Thymus (tissue), 14 donors: ENCODE measurements at places on chromosomes 6 and 20. TPM values are rescaled to one million over a fixed set of nuclear protein-coding genes. Genes with fewer than 3 reads are reported as not detected.
A peak's percentile ranks its signal among the peaks of the same experiment; 100 is the strongest.

- no peak overlapping the region for H3K4me3 ChIP-seq
- no peak overlapping the region for H3K27ac ChIP-seq
- DNase-seq, result no peak
- H3K36me3 ChIP-seq, result no peaks in the 10 kb centered on the region
- H3K27me3 ChIP-seq, result no peaks in the 10 kb centered on the region
Measured at GRCh38 chr6:40444312-40444711, 142.9 kb downstream of the LRFN2 start.

- DNase-seq, result peak; percentile 15
- H3K27ac ChIP-seq, result no peak overlapping the region
- H3K4me3 ChIP-seq, result no peak overlapping the region
- H3K27me3 ChIP-seq, result no peaks in the 10 kb centered on the region
- no peaks in the 10 kb centered on the region for H3K4me1 ChIP-seq
Measured at GRCh38 chr6:46781478-46782378, 11.5 kb upstream of the MEP1A start.

GRCh38 chr6:52390361-52390727 lies 28.4 kb downstream of the PAQR8 start:
- H3K4me3 ChIP-seq, result peak overlapping the region; percentile 0
- no peaks in the 10 kb centered on the region for H3K36me3 ChIP-seq

GRCh38 chr6:18545726-18546125 lies 158.6 kb downstream of the RNF144B start:
- no peak overlapping the region for H3K27ac ChIP-seq
- no peaks in the 10 kb centered on the region for H3K36me3 ChIP-seq
- no peaks in the 10 kb centered on the region for H3K4me1 ChIP-seq
- DNase-seq, result no peak
- no peaks in the 10 kb centered on the region for H3K27me3 ChIP-seq
- H3K4me3 ChIP-seq, result no peak overlapping the region

DNA sequence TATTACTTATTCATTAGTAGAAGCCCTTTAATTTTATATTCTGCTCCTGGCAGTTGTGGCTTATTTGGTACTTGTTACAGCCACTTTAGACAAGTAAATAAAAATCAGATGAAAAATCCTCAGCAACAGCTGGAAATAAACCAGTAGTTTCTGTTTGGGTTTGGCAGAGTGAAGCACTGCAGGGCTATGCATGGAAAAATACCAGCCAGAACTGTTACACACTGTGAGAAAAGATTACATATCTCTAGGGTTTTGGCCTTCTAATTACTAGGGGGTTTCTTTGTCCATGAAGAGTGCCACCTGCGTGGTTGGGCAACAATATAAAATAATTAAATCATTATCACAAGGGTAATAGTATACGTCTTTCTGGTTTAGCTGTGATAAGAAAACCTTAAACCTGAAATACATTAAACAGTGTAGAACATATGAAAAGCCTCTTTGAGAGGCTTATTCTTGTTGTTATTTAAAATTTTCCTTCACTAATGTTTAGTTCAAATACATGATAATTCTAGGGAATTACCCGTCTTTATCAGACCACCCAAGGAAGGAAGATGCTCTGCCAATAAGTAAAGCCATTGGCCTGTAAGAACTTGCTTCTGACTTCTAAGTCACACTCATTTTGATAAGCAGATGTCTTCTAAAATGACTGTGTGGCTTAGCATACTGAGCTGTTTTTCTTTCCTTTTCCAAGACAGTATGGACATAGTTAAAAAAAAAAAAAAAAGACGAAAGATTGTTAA lies 320.0 kb upstream of the FLRT3 start:
- no peaks in the 10 kb centered on the region for H3K27me3 ChIP-seq
- no peak overlapping the region for H3K4me3 ChIP-seq
- H3K4me1 ChIP-seq, result no peaks in the 10 kb centered on the region
- no peak for DNase-seq

- H3K27me3 ChIP-seq, result no peaks in the 10 kb centered on the region
- H3K4me1 ChIP-seq, result peaks cover 4% of the 10 kb centered on the region
- no peaks in the 10 kb centered on the region for H3K36me3 ChIP-seq
- peak overlapping the region; percentile 36 for H3K27ac ChIP-seq
Measured at GRCh38 chr20:11912013-11912658, 5.6 kb upstream of the BTBD3 start.

Gene CBLN4
- total RNA-seq, result 0.05 TPM

Gene CGA
- total RNA-seq, result 1.5 TPM

DNA sequence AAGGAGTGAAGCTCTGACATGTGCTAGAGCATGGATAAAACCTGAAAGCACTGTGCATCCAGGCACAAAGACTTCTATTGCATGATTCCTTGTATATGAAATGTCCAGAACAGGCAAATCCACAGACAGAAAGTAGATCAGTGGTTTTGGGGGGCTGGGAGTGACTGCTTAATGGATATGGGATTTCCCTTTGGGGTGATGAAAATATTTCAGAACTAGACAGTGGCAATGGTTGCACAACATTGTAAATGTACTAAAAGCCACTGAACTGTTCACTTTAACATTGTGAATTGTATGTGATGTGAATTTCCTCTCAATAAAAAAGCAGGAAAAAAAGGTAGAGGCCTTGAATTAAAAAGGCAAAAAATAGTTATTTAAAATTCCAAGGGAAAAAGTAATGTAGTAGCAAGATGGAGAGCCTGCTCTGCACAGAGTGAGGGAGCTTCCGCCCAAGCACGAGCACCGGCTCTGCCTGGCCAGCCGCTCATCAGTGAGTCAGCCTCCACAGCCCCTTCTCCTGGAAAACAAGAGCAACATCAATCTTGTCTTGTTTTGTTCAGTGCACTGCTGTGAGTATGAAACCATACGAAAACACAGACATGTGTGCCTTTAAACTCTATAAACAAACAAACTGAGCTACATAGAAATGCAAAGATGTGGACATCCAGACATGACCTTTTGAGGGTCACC lies 74.6 kb upstream of the THBS2 start:
- no peaks in the 10 kb centered on the region for H3K27me3 ChIP-seq
- no peak for DNase-seq
- no peak overlapping the region for H3K4me3 ChIP-seq
- no peaks in the 10 kb centered on the region for H3K36me3 ChIP-seq

DNA sequence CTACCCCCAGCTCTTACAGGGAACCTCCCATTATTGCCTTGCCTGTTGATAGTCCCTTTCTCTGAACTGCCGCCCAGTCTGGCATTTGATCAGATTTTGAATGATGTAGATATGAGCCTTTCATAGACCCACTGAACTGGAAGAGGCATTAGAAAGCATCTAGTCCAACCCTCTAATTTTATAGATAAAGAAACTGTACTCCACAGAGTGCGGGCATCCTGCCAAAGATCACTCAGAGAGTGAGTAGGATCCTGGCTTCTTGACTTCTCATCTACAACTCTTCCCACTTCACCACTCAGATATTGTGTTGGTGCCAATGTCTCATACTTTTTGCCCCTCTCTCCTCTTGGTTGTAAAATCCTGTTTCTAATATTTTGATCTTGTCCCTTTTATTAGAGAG lies 179.2 kb upstream of the BMP2 start:
- no peaks in the 10 kb centered on the region for H3K36me3 ChIP-seq
- H3K4me3 ChIP-seq, result no peak overlapping the region
- DNase-seq, result no peak
- H3K4me1 ChIP-seq, result no peaks in the 10 kb centered on the region
- no peaks in the 10 kb centered on the region for H3K27me3 ChIP-seq
- no peak overlapping the region for H3K27ac ChIP-seq
